ENCODE measurements at places on chromosomes 1 and 21.

- no peak for DNase-seq
These were observed 23.0 kb upstream of the CCT8 start for GRCh38 chr21:29096218-29097015.

- DNase-seq: no peak
These were observed 12.6 kb downstream of the SLAMF8 start for GRCh38 chr1:159839116-159839849.

DNA sequence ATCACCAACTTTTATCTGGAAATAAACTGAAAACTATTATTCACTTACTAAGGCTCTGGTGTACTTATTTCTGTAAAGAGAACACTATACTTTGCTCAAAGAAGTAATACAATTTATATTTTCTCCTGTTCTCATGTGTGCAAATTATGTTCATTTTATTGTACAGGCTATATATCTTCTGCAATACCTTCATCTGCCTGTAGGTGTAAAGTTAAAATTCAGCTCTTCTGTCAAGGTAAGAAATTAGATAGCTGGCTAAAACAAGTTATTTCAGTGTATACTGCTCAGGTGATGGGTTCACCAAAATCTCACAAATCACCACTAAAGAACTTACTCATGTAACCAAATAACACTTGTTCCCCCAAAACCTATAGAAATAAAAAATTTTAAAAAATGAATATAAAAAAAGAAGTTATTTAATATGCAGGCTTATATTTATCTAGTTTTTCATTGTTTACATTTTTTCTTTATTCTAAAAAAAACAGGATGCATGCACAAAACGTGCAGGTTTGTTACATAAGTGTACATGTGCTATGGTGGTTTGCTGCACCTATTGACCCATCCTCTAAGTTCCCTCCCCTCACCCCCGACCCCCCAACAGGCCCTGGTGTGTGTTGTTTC is 81.5 kb downstream of the PTGER3 start:
- DNase-seq: no peak

DNA sequence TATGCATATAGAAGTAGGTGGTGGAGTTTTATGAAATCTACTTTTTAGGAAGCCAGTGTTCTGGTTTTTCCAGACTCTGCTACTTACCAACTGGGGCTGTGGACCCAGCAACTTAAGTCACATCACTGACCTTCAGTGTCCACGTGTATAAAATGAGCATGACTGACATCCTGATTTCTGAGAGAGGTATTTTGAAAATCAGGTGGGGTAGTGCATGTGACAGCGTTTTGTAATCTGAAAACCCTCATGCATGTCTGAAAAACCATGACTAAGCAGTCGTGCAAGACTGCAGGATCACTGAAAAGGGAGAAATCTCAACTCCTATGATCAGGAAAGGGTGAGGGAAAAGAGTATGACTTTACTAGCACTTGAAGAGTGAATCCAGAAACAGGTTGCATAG is 26.1 kb downstream of the CR1L start:
- DNase-seq: no peak

GRCh38 chr1:91065337-91065736 is 43.5 kb upstream of the ZNF644 start:
- no peak for DNase-seq

GRCh38 chr1:45107782-45108181 is 95.7 kb downstream of the UROD start:
- DNase-seq: no peak
